ENCODE measurements at places on chromosomes 4 and X.

DNA sequence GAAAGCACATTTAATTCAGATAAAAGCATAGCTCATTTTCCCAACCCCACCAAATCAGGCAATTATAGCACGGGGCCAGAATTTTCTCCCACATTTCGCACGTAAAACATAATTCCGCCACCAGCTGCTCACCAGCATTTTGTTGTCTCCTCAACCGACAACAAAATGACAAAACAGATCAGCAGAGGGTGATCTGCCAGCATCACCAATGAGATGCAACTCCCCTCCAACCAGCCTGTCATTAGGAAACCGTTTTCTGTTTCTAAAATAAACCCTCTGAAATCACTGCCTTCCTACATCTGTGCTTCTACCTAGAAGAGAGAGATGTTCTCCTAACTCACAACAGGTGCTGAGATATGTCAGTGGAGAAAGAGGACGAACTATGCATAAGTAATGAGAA is 654.8 kb upstream of the CPEB2 start:
- no peak for DNase-seq

GRCh38 chr4:147772459-147772969 is 40.6 kb downstream of the ARHGAP10 start:
- DNase-seq, result peak; percentile 36

- peak; percentile 66 for DNase-seq
These were observed 28.4 kb downstream of the PDHA1 start for GRCh38 chrX:19372170-19372546.

DNA sequence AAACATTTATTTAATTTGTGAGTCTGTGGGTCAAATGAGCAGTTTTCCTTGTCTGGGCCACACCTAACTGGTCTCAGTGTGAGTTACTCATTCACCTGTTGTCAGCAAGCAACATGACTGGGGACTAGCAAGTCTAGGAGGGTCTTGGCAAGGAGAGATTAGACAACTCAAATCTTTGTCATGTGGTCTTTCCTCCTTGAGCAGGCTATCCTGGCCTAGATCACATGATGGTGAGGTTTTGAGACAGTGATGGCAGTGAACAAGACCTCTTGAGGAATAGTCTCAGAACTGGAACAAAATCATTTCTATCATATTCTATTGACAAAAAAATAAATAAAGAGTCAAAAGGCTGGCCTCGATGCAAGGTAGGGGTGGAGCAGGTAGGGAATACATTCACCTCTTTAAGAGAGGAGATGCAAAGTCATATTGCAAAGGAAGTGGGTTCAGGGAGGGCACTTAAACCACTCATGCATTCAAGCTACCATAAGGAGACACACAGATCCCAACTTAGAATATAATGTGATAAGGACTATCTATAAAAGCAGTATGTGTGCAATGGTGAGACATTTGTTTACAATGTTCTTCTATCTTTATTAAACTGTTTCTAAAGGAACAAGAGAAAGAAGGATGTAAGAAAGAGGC is 135.7 kb downstream of the ZNF330 start:
- DNase-seq, result no peak

DNA sequence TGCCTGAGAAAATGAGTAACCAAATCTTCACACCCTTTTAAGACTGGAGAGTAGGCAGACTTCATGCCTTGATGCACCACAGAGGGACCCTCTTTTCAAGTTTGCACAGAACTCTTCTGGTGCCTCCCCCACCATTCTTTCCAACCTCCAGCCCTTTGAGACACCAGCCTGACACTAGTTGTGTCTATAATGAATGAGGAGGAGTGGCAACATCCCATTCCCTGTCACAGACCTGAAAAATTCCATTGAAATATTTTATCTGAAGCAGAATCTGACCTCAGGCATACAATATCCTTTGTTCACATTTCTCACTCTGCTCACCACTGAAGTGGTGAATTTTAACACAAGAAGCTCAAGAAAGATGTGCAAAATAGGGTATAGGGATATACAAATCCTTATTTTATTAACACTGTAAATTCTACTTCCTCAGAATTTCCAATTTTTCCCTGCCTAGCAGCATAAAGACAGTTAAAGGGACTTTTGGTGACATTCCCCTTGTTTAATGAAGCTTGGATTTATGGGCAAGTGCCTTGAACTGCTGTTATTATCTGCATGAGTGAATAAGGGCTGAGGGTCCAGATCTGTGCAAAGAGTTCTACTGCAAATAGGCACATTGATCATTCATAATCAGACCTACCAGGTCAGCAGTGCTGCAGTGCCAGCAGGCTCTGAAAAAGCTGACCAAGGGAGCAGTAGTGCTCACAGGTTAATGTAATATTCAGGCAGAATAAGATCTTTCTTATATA is 149.9 kb upstream of the PAQR3 start:
- DNase-seq, result no peak

DNA sequence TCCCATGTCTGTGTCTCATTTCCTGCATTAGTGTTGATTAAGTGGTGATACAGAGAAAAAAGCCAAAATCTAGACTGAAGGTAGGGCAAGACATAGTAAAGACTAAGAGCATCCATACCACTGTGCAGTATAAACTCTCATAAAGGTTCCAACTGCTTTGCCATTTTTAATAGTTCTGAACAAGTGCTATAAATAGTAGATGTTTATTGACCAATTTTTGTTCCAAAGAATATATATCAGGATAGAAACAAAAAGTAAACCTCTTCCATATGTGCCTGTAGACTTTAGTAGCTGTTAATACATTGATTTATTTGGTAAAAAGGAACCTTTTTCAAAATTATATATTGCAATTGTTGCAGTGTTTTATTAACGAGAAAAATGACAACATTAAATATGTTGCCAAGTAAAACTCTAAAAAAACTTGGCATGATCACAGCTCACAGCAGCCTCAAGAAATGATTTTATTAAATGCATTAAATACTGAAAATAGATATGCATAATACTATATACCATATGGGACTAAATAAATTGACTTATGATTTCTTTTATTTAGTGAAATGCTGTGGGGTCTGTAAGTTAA is 22.3 kb upstream of the AASDH start:
- DNase-seq, result no peak

DNA sequence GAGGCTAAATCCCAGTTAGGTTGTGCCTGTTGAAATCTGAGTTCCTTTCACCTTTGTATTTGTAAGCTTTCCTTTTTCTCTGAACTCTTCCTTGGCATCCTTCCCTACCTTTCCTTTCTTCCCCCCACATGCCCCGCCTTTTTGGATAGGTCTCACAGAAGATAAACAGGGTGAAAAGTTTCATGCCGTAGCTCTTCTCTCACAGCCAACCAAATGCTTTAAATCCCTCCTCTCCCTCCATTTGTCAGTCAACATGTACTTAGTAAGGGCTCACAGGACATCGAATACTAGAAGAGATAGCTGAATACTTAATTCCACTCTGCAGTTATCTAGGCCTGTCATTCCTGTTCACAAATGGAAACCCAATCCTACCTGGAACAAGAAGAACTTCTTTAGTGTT is 107.1 kb upstream of the BMPR1B start:
- DNase-seq, result no peak

- DNase-seq, result no peak
These were observed 56.0 kb upstream of the FBXW7 start for GRCh38 chr4:152591876-152592275.

GRCh38 chr4:24160358-24160757 is 270.5 kb upstream of the PPARGC1A start:
- DNase-seq, result no peak

- no peak for DNase-seq
These were observed 664.0 kb upstream of the PCDH7 start for GRCh38 chr4:30056016-30056766.

- DNase-seq, result no peak
These were observed 124.7 kb upstream of the CPEB2 start for GRCh38 chr4:14877246-14878225.

- no peak for DNase-seq
These were observed 2029.9 kb upstream of the AGA start for GRCh38 chr4:179472164-179472563.

GRCh38 chr4:145451895-145452294 is 29.8 kb upstream of the SMAD1 start:
- no peak for DNase-seq

DNA sequence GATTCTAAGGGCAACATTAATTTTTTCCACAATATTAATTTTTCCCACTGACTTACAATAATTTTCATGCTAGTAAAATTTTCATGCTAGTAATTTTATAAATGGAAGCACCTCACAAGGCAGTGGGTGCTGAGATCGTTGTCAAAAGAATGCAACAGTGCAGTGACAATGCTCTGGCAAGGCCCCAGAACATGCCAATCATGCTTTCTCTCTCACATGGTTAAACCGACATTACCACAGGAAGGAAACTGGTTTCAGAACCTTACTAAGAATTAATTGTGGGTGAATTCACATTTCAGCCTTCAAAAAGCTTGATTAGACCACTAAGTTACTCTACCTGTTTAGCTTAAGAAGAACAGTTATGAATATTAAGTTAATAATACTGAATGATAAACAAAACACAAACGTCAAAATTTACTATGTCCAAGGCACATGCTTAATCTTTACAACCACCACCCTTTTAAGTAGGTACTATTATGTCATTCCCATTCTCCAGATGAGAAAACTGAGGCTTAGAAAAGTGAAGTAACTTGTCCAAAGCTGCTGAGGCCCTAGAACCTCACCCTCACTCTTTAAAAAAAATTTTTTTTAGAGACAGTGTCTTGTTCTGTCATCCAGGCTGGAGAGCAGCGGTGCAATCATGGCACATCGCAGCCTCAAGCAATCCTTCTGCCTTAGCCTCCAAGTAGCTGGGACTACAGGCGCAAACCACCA is 10.0 kb upstream of the OPHN1 start:
- peak; percentile 16 for DNase-seq

GRCh38 chrX:66035667-66036066 is 4.2 kb downstream of the VSIG4 start:
- no peak for DNase-seq

- no peak for DNase-seq
These were observed 23.6 kb downstream of the IL3RA start for GRCh38 chrX:1360171-1360570.

DNA sequence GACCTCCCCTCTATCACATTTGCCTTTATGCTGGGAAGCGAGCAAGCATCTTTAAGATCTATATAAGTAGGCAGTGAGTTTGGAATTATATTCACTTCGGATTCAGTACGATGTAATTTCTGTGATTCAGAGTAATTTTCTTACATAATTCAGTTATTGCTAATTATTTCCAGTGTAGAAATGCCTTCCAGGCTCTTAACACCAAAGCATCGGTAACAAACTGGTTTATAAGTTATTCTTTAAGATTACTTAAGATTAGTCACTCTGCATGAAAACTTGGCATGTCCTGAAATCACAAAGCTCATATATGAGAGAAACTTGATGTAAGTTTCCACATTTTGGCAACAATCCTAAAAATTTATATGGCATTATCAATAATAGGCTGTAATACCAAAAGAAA is 120.8 kb downstream of the ADAMTS3 start:
- DNase-seq, result no peak

DNA sequence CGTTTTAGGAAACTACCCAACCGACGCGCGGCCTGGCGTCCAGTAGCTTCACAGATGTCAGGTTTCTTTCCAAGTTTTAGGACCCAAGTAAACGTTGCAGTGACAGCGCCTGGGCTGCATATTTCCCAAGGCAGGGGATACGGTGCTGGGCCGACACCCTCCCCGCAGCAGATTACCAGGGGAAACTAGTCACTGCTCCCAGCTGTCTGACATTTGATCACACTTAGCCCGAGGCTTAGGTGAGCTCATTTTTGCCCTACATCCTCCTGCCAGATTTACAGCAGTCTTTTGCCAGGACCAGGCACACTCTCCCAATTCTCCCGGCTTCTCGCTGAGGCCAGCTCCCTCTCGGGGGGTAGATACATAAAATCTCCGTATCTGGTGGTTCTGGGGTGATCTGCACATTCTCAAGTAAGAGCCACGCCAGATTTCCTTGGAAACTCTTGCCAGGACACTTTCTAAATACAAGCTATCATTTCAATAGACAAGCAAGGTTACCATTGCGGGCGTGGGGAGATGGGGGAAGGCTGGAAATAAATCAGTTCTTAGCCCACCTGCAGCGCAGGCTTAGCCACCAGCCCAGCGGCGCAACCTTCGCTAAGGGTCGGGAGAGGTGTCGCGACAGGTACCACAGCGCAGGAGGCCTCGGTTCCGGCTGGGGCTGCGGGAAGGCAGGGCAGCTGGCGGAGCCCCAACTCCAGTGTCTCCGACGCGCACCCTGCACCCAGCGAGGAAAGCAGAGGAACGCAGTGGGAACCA is 2.5 kb upstream of the SOX3 start:
- DNase-seq, result no peak

DNA sequence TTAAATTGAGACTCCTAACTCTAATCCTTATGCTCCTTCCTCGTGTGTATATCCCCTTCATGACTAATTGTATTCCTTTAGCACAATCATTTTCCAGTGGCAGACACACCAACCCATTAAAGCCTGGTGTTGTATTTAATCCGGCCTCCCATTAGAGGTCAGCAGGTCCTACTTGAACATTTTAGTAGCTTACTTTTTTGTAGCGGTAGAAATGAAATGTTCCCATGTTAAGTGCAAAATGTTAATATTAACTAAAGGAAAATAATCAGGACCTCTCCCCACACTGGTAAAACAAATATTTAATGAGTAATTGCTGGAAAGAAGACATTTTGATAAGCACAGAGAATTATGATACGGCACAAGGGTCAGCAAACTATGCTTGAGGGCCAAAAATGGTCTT is 3.4 kb downstream of the RAB33B start:
- DNase-seq, result no peak

GRCh38 chrX:131812847-131813825 is 210.0 kb upstream of the STK26 start:
- DNase-seq, result peak; percentile 65

DNA sequence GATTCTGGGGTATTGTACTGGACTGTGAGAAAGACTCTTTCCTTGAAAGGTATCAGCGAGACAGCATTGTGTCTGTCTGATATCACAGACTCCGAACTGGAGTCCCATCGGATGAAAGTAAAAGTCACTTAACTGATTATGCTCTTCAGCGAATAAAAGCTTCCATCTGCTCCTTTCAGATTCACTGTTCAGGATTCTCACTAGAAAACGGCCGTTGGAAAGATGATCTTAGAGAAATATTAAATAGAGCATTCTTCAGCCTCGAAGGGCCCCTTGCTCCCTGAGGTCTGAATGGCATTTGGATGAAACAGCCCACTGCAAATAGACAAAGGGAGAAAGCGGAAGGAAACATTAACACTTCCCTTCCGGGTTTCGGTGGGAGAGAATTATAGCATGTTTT is 416.2 kb upstream of the PRKX start:
- no peak for DNase-seq

DNA sequence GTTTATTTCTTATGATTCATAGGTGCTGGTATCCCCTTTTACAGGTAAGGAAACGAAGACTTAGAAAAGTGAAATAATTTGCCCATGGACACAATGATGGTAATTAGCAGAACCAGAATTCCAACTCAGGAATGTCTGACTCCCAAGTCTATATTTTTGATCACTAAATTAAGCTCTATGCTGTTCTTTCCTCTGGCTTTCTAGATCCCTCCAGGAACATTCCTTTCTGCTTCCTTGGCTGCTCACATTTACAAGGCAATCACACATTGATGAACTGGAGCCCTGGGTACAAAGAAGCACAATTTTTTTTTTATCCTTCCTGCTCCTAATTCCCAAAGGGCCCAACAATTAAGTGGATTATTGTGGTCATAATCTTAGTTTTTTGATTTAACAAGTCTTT is 7.0 kb upstream of the CDKN2AIP start:
- no peak for DNase-seq

- DNase-seq, result peak; percentile 91
These were observed 17.8 kb downstream of the TRIM2 start for GRCh38 chr4:153221783-153222706.

GRCh38 chr4:166838975-166839614 is 395.2 kb downstream of the SPOCK3 start:
- DNase-seq, result no peak

GRCh38 chr4:146450524-146450923 is 71.2 kb downstream of the SLC10A7 start:
- peak; percentile 13 for DNase-seq
